Activated CD8-positive, alpha-beta T cell treated with anti-CD3 and anti-CD28 coated beads, Interleukin-2, amount 10 ng/mL, durations not matched to agents 7 days and 5 days (primary cell): ENCODE measurements at places on chromosomes 12 and 14.
A peak's percentile ranks its signal among the peaks of the same experiment; 100 is the strongest.

DNA sequence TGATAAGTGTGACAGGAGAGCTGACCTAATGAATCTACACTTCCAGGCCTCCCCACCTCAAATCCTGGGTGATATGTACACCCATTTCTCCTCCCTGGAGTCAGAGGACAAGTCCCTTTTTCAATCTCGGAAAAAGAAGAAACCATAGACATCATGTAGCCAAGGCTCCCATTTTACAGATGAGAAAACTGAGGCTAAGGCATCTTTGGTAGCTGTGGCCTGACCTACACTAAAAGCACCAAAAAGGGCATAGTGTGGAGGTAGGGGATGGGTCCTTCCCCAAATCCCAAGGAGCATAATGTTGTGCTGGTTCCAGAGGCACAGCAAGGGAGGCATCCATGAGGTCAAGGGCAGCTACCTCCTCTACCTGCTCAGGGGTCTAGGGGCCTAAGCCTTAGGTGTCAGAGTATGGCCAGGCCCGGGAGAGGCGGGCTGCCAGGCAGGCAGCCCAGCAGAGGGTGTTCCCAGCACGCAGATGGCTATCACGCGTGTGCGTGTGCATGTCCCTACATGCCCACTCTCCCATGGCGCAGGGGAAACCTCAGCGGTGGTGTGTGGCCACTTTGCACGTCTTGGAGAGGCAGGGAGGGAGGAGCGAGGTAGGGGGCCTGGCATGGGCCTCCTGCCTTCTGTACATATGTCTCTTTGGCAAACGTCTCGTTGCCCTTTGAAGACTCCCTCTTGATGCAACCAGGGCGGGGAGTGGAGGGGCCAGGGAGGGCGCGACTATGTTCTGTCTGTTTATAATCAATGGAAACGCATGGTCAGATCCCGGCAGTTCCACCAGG, 2.5 kb downstream of the PGF start:
- H3K27me3 ChIP-seq: peaks cover 12% of the 10 kb centered on the region
- H3K4me3 ChIP-seq: no peak overlapping the region
- peaks cover 8% of the 10 kb centered on the region for H3K4me1 ChIP-seq
- H3K36me3 ChIP-seq: no peaks in the 10 kb centered on the region
- no peak overlapping the region for H3K27ac ChIP-seq

DNA sequence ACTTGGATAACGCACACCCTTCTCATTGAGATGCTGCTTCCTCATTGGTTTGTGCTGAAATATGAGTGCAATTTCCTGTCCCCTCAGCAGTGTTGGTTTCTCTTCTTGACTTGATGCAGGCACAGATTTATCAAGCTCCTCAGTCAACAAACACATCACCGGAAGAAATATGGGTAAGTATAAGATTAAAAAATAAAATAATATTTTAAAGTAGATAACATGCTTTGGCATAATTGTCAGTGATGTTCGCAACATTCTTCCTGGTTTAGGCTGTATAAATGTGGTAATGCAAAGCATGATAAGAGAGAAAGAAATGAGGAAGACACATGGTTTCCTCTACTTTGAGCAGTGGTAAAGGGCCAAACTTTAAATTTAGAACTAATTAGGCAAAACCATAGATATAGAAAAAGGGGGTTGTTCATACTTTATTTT, at the start of gene GPR65:
GPR65 (plus strand) TSS at position 86 of the 432 bp plus-strand sequence. CDS start 5,713 bp downstream, outside the sequence.
- peaks cover 52% of the 10 kb centered on the region for H3K36me3 ChIP-seq
- peak within 1 kb of the TSS; percentile 91 for H3K4me3 ChIP-seq
- DNase-seq: peak; percentile 76
- peak within 1 kb of the TSS; percentile 96 for H3K27ac ChIP-seq

DNA sequence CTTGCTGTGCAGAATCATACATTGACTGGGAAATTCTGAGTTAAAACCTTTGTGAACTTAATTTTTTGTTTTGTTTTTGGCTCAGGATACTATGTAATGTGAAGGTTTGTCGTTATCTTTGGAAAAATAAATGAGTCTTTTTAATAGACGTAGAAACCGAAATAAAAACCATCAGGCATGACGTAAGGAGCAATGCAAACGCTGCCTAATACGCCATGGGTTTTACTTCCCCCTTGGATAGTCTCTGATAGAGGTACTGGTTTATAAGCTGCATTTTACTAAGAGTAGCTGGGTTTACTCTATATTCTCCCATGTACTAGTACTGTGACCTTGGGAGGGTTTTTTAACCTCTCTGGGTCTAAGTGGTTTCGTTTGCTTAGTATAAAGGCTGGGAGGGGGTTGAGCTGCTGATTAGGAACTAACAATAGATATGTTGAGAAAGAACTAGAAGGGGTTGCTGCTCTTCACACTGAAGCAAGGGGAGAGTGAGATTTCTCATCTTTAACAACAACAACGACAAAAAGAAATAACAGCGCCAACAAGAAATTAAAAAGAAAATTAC, 66.8 kb upstream of the SLCO1C1 start:
- DNase-seq: no peak
- no peaks in the 10 kb centered on the region for H3K4me1 ChIP-seq
- H3K27me3 ChIP-seq: no peaks in the 10 kb centered on the region
- no peak overlapping the region for H3K27ac ChIP-seq

- no peaks in the 10 kb centered on the region for H3K36me3 ChIP-seq
- H3K27me3 ChIP-seq: no peaks in the 10 kb centered on the region
- no peak for DNase-seq
Measured at GRCh38 chr12:29460082-29460481, 37.4 kb downstream of the OVCH1 start.
